Activated naive CD8-positive, alpha-beta T cell treated with anti-CD3 and anti-CD28 coated beads, Interleukin-2, amount 10 ng/mL, durations not matched to agents 7 days and 5 days (primary cell): ENCODE measurements at places on chromosomes 5 and 9. TPM values are rescaled to one million over a fixed set of nuclear protein-coding genes. Genes with fewer than 3 reads are reported as not detected.

Gene OR13F1
- total RNA-seq = not detected

Gene GARIN3
- not detected for total RNA-seq

DNA sequence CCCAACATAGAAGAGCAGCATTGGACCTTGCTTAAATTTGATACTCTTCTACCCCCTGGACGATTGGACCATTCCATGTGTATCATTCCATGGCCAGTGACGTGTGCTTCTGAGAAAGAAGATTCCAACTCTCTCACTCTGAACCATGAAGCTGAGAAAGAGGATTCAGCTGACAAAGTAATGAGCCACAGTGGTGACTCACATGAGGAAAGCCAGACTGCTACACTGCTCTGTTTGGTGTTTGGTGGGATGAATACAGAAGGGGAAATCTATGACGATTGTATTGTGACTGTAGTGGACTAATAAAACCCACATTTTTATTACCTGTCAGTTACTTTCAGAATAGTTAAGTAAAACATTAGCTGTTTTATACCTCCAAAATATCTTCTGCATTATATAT is 7.5 kb downstream of the HSPA5 start:
- H3K4me1 ChIP-seq = peaks cover 26% of the 10 kb centered on the region
- H3K27me3 ChIP-seq = no peaks in the 10 kb centered on the region
- H3K27ac ChIP-seq = no peak overlapping the region
- H3K36me3 ChIP-seq = peaks cover 35% of the 10 kb centered on the region
- no peak overlapping the region for H3K4me3 ChIP-seq
- no peak for DNase-seq

GRCh38 chr9:115891929-115892328 is 261.7 kb upstream of the PAPPA start:
- no peaks in the 10 kb centered on the region for H3K36me3 ChIP-seq
- H3K4me3 ChIP-seq = no peak overlapping the region
- no peak for DNase-seq
- no peak overlapping the region for H3K27ac ChIP-seq

GRCh38 chr9:87475463-87475862 is 22.2 kb upstream of the DAPK1 start:
- no peaks in the 10 kb centered on the region for H3K27me3 ChIP-seq
- DNase-seq = no peak
- no peak overlapping the region for H3K27ac ChIP-seq
- no peaks in the 10 kb centered on the region for H3K36me3 ChIP-seq
- H3K4me1 ChIP-seq = peaks cover 3% of the 10 kb centered on the region

DNA sequence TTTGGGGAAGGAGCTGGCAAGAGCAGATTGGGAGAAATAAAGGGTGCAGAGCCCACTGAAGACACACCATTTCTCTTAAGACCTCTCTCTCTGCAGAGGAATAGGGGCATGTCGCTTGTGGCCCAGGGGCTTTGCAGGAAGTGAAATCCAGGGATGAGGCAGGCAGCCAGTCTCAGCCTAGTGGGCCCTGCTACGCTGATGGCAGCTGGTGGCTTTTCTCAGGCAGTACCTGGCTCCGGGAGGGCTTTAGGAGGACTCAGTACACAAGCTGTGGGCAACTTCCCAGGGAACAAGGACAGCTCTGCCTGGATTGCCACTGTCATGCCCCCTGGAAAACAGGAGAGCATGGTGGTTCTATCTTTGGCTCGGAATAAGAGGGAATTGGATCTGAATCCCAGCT is 76.2 kb upstream of the NEURL1B start:
- H3K36me3 ChIP-seq = no peaks in the 10 kb centered on the region
- no peak overlapping the region for H3K4me3 ChIP-seq
- H3K4me1 ChIP-seq = no peaks in the 10 kb centered on the region
- peaks cover 1% of the 10 kb centered on the region for H3K27me3 ChIP-seq

Gene DIAPH1
- total RNA-seq = 244 TPM

- H3K27ac ChIP-seq = no peak overlapping the region
- no peaks in the 10 kb centered on the region for H3K36me3 ChIP-seq
- H3K27me3 ChIP-seq = no peaks in the 10 kb centered on the region
- no peak overlapping the region for H3K4me3 ChIP-seq
- no peak for DNase-seq
Measured at GRCh38 chr5:71949772-71950171, 157.5 kb upstream of the MAP1B start.

DNA sequence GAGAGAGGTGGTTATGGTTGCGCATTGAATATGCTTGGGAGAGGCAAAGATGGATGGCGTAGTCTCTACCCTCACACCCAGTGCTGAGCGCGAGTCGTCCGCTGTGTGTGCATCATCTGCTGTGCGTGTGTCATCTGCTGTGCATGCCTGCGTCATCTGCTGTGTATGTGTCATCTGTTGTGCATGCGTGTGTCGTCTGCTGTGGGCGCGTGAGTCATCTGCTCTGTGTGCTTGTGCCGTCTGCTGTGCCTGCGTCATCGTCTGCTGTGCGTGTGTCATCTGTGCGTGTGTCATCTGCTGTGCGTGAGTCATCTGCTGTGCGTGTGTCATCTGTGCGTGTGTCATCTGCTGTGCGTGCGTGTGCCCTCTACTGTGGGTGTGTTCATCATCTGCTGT is 68.0 kb upstream of the IRX4 start:
- peaks cover 15% of the 10 kb centered on the region for H3K27me3 ChIP-seq
- no peak for DNase-seq
- H3K4me1 ChIP-seq = no peaks in the 10 kb centered on the region
- no peak overlapping the region for H3K27ac ChIP-seq
- no peaks in the 10 kb centered on the region for H3K36me3 ChIP-seq

DNA sequence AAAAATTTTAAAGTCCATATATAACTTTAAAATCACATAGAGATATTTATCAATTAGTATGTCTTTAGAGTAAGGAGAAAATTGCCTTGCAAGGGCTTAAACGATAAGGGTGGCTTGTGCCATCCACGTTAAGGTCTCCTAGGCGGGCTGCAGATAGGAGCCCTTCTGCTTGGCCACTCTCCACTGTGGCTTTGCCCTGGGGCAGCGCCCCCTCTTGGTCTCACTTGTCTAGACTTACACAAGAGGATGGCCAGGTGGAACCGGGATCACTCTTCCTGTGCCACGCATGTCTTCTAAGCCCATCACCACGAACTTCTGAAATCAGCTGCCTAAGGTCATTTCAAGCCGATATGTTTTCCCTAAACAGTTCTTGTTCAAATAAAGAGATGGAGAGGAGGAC is 2.9 kb downstream of the FPGS start:
- H3K4me3 ChIP-seq = no peak overlapping the region
- H3K27me3 ChIP-seq = no peaks in the 10 kb centered on the region
- H3K27ac ChIP-seq = no peak overlapping the region

DNA sequence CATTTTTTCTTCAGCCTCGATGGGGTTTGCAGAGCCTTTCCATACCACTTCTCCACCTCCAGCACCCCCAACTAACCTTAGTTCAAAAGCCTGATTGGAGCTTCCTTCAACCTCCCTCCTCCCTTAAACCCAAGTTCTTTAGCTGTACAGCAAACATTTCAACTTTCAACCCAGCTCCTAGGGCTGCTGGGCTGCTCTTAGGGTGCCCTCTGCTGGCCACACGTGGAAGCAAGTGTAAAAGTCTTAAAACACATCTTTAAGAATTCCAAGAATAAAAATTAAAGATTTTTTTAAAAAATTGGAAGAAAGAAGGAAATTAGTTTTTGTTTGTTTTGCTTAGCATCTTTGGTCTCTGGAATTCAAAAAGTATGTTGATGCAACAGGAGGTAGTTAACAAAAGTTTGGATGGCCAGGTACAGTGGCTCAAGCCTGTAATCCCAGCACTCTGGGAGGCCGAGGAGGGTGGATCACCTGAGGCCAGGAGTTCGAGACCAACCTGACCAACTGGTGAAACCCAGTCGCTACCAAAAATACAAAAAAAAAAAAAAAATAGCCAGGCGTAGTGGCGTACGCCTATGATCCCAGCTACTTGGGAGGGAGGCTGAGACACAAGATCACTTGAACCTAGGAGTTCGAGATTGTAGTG is 15.5 kb upstream of the HSD17B3 start:
- peak; percentile 64 for DNase-seq
- H3K4me3 ChIP-seq = no peak overlapping the region
- H3K27me3 ChIP-seq = peaks cover 2% of the 10 kb centered on the region

DNA sequence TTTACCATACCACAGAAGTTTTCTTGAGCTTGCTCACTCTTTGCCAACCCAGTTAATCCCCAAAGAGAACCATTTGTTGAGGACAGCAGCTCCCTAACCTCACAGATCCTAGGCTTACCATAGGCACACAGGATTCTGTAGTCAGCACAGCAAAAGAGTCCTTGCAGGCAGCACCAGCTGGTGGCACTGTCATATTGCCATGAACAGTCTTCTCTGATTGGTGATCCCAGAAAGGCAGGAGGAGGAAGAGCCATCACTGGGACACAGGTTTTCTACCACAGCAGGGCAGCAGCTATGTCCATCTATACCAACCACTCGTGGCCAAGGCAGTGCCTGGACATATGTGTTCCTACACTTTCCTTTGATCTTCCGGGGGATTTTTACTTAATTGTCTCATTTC is 297.1 kb upstream of the CD180 start:
- peaks cover 2% of the 10 kb centered on the region for H3K27me3 ChIP-seq
- DNase-seq = no peak
- no peaks in the 10 kb centered on the region for H3K4me1 ChIP-seq
- no peak overlapping the region for H3K27ac ChIP-seq
- no peaks in the 10 kb centered on the region for H3K36me3 ChIP-seq
- no peak overlapping the region for H3K4me3 ChIP-seq

- H3K4me3 ChIP-seq = no peak overlapping the region
- no peaks in the 10 kb centered on the region for H3K36me3 ChIP-seq
- peaks cover 6% of the 10 kb centered on the region for H3K27me3 ChIP-seq
- DNase-seq = no peak
- H3K27ac ChIP-seq = no peak overlapping the region
- no peaks in the 10 kb centered on the region for H3K4me1 ChIP-seq
Measured at GRCh38 chr5:10320793-10321192, 13.1 kb upstream of the CMBL start.

Gene RUSC2
- total RNA-seq = 2.1 TPM

DNA sequence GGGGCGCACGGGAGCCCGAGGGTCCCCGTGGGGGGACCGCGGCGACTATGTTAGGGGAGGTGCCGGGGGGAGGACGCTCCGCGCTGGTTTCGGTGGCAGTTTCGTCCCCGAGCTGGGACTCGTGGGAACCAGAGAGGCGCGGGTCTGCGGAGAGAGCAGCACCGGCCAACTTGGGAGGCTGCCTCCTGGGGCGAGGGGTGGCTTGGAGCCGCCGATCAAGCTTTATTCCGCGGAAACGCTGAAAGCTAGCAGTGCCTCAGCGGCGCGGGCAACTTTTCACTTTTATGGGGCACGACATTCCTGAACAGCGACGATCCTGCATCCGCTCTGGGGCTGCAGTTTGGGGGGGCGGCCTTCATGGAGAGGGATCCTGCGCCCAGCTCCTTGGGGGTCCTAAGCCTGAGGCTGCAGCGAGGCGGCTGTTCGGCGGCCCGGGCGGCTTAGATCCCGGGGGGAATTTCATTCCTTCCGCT is 369 bp downstream of the OCLN start:
- no peaks in the 10 kb centered on the region for H3K36me3 ChIP-seq
- H3K4me3 ChIP-seq = peak overlapping the region; percentile 79
- peaks cover 72% of the 10 kb centered on the region for H3K27me3 ChIP-seq
- H3K27ac ChIP-seq = no peak overlapping the region
- DNase-seq = peak; percentile 39
- peaks cover 6% of the 10 kb centered on the region for H3K4me1 ChIP-seq

- H3K4me1 ChIP-seq = peaks cover 5% of the 10 kb centered on the region
- H3K36me3 ChIP-seq = no peaks in the 10 kb centered on the region
- no peak overlapping the region for H3K4me3 ChIP-seq
- DNase-seq = peak; percentile 33
- no peaks in the 10 kb centered on the region for H3K27me3 ChIP-seq
Measured at GRCh38 chr9:137279741-137280473, 2.4 kb downstream of the TOR4A start.

GRCh38 chr9:79917421-79917820 is 345.7 kb downstream of the TLE4 start:
- H3K4me1 ChIP-seq = no peaks in the 10 kb centered on the region
- H3K27me3 ChIP-seq = no peaks in the 10 kb centered on the region
- no peak overlapping the region for H3K4me3 ChIP-seq
- DNase-seq = no peak
- H3K36me3 ChIP-seq = no peaks in the 10 kb centered on the region
- no peak overlapping the region for H3K27ac ChIP-seq

GRCh38 chr5:68252673-68253623 is 37.4 kb downstream of the PIK3R1 start:
- H3K27me3 ChIP-seq = no peaks in the 10 kb centered on the region
- no peak overlapping the region for H3K27ac ChIP-seq
- peaks cover 14% of the 10 kb centered on the region for H3K36me3 ChIP-seq
- DNase-seq = no peak
- peaks cover 54% of the 10 kb centered on the region for H3K4me1 ChIP-seq

GRCh38 chr9:122846371-122846940 is 18.1 kb upstream of the PDCL start:
- peak overlapping the region; percentile 78 for H3K27ac ChIP-seq
- H3K4me3 ChIP-seq = peak overlapping the region; percentile 43
- no peak for DNase-seq
- peaks cover 33% of the 10 kb centered on the region for H3K4me1 ChIP-seq
- H3K36me3 ChIP-seq = peaks cover 46% of the 10 kb centered on the region

Gene C1QTNF3
- total RNA-seq = 4.8 TPM

- peaks cover 20% of the 10 kb centered on the region for H3K27me3 ChIP-seq
- peak; percentile 61 for DNase-seq
- no peak overlapping the region for H3K4me3 ChIP-seq
- H3K4me1 ChIP-seq = no peaks in the 10 kb centered on the region
- no peak overlapping the region for H3K27ac ChIP-seq
- no peaks in the 10 kb centered on the region for H3K36me3 ChIP-seq
Measured at GRCh38 chr9:36748322-36748899, 175.7 kb downstream of the MELK start.

DNA sequence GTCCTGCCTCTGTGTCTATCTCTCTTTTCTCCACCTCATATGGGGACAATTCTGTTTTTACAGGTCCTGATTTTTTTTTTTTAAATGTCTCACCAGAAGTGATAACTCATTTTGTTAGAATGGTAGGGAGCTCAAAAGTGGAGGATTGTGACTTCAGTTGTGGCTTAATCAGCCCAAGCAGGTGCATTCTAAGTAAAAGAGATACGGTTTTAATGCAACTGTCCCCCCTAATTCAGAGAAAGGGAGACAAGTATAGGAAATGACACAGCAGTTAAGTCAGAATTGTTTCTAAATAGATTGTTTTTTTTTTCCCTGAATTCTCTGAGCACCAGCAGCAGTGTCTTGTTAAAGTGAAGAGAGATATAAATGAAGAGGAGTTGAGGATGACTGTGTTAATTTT is 24.5 kb downstream of the MAST4 start:
- peaks cover 20% of the 10 kb centered on the region for H3K4me1 ChIP-seq
- peaks cover 20% of the 10 kb centered on the region for H3K27me3 ChIP-seq
- H3K4me3 ChIP-seq = peak overlapping the region; percentile 9

DNA sequence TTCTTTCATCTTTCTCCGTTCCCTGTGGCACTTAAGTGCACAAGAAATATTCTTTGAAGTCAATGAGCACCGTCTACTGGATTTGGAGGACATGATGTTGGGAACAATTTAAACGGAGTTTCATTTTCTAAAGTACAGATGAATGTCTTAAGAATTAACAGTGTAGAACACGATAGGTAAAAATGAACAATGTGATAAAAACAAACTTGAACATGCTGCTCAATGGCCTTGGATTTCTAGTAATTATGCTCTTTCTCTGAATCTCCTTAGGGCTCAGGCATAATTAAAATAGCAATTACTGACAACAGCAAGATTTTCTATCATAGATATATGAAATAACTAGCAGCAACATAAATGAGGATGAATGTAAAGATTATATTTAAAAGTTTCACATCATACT is 142.2 kb upstream of the CDH6 start:
- H3K27ac ChIP-seq = no peak overlapping the region
- H3K4me3 ChIP-seq = no peak overlapping the region
- H3K36me3 ChIP-seq = no peaks in the 10 kb centered on the region
- H3K4me1 ChIP-seq = no peaks in the 10 kb centered on the region
